Stromal cell of bone marrow (primary cell): ENCODE measurements at places on chromosomes 1 and 21.

GRCh38 chr1:150895618-150896017, 8.7 kb downstream of the CTXND2 start:
- no peak for DNase-seq

- no peak for DNase-seq
Measured at GRCh38 chr1:14759843-14760242, 161.4 kb downstream of the KAZN start.

DNA sequence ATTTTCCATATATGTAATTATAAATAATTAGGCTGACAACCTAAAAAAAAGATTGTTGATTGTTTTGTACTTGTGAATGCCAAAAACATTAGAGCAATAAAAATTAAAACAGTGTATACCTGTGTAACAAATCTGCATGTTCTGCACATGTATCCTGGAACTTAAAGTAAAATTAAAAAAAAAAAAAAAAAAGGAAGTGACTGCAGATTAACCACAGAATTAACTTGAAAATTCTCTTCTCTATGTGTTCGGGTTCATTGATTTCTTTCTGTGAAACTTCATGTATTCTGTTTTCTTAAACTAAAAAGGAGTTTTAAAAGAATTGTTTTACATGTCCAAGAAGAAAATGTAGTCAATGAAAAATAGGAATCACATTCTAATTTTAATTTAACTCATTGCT, 95.7 kb downstream of the FASLG start:
- DNase-seq = no peak

DNA sequence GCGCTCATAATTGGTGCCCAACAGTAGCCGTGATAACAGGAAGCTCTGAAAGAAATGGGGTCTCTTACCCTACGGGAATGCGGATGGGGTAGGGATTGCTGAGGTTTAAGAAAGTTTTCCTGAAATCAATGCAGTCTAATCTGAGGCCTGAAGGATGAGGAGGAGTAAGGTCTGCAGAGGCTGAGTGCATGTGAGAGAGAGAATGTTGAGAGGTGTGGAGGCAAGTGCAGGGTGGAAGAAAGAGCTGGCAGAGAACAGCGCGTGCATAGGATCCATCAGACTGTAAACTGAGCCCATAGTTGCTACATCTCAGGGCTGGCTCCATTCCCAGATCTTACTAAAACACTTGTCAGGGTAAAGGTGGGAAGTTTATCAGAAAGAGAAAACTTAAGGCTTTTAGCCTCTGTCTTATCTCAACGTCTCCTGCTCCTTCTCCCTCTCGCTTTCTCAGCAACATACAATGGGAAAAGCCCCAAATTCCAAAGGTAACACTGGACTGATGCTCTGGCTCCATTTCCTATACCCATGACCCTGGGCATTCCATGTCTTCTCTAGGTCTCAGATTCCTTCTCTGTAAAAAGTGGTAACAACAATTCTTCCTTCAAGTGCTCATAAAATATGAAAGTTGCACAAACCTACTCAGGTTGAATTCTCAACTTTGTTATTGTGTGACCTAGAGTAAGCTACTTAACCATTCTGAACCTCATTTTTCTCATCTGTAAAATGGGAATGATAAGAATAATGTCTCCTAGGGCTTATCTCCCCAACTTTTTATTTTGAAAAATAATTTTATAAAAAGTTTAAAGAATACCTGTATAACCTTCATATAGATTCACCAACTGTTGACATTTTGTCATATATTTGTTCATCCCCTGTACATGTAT, 75.2 kb downstream of the SH3GLB1 start:
- no peak for DNase-seq

- DNase-seq = no peak
Measured at GRCh38 chr1:55334160-55334559, 119.0 kb upstream of the USP24 start.

DNA sequence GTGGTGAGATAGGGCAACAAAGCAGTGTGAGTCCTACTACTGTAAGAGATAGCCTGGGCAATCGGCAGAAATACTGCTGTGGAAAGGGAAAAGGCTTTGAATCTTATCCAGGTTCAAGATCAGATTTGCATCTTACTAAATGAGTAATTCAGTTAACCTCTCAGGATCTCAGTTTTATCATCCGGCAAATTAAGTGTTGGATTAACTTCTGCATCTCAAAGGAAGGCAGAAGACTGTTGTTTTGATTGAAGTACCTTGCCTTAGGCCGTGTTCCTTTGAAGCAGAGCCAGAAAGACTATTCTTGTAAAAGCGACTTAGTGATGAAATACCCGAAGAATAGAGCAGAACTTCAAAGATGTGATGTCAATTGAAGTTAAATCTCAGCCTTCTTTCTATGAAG, 612.9 kb upstream of the USP24 start:
- no peak for DNase-seq

DNA sequence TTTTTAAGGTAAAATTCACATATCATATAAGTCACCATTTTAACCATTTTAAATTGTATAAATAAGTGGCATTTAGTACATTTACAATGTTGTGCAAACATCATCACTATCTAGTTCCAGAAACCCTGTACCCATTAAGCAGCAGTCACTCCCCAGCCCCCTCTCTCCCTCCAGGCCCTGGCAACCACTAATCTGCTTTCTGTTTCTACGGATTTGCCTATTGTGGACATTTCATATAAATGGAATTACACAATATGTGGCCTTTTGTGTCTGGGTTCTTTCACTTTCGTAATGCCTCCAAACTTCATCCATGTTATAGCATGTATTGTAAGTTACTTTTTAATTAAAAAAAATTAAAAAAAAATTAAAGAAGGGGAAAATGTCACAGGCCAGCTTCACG, 58.0 kb upstream of the RAB3GAP2 start:
- DNase-seq = no peak

- DNase-seq = no peak
Measured at GRCh38 chr1:150102986-150103385, 35.4 kb downstream of the VPS45 start.

GRCh38 chr1:13751458-13751871, 51.5 kb downstream of the PRDM2 start:
- no peak for DNase-seq

- peak; percentile 20 for DNase-seq
Measured at GRCh38 chr1:172069534-172069933, 228.2 kb downstream of the DNM3 start.

DNA sequence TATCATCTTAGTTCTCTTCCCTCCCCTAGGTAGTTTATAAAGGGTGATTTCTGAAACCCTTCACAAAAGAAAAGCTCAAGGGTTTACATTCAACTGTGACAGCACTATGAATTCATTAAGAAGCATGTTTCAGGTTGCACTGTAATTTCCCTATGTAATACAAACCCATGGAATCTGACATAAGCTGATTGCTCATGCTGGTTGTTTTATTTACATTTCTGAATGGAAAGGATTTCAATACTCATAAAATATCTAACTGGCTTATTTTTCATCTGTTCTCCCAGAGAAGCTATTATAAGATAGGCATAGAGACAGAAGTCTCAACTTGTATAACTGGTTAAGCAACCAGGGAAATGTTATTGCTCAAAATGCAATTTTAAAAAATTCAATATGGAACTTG, 20.5 kb downstream of the WNT2B start:
- DNase-seq = no peak

GRCh38 chr1:216476341-216476740, 53.1 kb upstream of the USH2A start:
- DNase-seq = no peak

DNA sequence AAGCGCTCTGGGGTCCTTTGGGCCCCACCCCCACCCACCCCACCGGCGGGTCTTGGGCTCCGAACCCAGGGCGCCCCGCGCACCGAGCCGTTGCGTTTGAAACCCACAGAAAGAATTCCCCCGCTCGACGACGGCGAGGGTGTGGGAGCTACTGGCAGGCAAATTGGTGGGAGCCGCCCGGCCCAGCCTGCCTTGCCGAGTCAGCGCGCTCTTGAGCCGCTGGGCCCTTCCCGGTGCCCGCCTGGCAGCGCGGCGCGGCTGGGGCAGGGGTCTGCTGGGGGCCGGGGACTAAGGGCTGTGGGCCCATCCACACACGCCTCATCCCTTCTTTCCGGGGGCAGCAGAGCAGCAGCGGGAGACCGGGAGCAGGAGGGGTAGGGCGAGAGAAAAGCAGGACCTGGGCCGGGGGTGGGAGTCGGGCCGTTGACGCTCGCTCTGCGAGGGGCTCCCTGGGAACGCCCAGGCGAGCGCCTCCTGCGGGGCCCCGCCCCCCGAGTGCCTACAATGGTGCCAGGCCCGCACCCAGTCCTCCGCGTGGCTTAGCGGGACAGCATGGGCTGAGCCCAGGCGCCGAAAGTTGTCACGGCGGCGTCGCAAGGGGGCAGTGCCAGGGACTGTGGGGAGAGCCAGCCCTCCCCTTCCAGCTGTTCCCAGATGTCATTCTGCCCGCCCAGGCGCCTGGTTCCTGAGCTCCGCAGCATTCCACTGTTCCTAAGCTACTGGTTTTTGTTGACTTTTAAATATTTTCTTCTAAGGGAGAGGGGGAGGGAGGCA, at the start of gene C1orf94:
Gene C1orf94 (plus strand): TSS at position 78 of the 774 bp plus-strand sequence. CDS start 883 bp downstream, outside the sequence.
- no peak for DNase-seq

DNA sequence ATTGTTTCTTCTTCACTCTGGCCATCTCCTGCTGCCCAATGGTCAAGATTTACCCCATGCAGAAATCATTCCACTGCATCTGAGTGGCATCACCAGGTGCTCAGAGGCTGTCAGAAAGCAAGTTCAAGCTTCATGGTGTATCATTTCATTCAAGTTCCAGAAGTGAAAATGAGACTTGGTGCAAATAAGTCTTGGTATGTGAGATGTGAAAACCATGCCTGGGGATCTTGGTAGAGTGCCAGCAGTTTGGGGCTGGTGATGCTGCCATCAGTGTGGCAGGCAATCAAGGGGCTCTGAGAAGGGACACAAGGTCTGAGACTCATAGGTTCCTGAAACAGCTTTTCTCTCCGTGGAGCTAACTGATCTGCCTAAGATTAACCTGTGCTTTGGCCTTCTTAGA, 52.0 kb downstream of the CD2 start:
- no peak for DNase-seq
